Right atrium auricular region (tissue), 2 donors: ENCODE measurements at places on chromosomes 7 and 10.

- H3K36me3 ChIP-seq = peaks cover 34% of the 10 kb centered on the region
- H3K4me3 ChIP-seq = no peak overlapping the region
- no peak overlapping the region for H3K27ac ChIP-seq
- DNase-seq = no peak
- no peaks in the 10 kb centered on the region for H3K4me1 ChIP-seq
Measured at GRCh38 chr7:149866779-149867447, 6.9 kb upstream of the ATP6V0E2 start.

- no peak for DNase-seq
- H3K4me3 ChIP-seq = no peak overlapping the region
- H3K4me1 ChIP-seq = no peaks in the 10 kb centered on the region
- H3K36me3 ChIP-seq = no peaks in the 10 kb centered on the region
Measured at GRCh38 chr10:15395935-15396334, 24.8 kb upstream of the FAM171A1 start.

DNA sequence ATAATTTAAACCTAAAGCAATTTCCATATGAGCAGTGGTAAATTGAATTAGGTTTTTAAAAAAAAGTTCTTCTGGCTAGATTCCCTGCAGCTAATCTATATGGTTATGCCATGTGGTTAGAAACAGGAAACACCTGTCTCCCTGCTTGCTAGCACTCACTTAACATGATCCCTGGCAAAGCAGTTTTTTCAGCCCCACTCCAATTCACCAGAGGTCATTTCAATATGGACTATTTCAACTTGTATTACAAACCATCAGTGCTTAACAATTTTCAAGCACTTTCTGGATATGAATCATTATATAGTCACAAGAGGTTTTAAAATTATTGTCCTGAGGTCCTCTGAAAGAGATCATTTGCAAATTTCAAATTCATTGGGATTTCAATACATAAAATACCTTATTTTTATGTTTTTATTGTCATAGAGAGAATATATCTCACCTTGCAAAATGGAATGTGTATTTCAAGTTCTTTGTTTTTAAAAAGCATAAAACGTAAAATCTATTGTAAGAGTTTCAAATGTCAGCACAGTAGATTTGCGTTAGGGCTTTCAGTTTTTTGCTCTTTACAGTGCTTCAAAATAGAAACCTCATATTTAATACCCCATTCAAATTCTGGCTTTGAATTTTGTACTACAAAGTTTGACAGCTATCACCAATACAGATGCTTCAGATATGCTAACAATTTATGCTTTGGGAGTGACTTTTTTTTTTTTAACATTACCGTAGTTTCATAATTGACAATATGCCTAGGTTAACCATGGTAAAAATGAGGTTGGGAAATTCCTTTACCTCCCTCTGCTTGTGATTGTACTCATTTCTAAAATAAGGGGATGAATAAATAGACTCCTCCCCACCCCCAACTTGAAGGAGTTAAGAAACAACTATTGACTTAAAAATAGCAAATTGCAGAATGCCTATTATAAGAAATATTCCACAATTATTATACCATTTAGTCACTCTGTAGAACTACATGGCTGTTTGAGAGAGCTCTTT, 117.5 kb upstream of the HGF start:
- no peak overlapping the region for H3K27ac ChIP-seq
- DNase-seq = no peak
- no peak overlapping the region for H3K4me3 ChIP-seq
- H3K27me3 ChIP-seq = no peaks in the 10 kb centered on the region

DNA sequence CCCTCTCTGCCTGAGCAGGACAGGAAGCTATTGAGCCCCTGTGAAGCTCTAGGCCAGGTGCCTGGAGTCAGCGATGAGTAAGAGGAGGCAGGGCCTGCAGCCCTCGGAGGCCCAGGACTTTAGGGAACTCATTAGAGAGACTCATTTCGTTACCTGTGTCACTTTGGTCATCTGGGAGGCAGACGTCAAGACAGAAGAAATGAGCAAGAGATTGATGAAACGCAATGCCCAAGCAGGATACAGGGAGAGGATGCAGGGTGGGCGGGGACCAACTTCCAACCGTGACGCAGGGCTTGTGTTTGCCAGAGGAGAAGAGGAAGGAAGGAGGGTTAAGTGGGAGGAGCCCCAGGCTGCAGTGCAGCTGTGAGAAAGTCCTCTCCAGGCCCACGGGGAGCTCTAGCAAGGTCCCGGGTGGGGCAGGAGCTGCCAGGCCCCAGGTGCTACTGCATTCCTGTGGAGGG, 26.4 kb upstream of the GNA12 start:
- H3K27me3 ChIP-seq = no peaks in the 10 kb centered on the region
- no peaks in the 10 kb centered on the region for H3K36me3 ChIP-seq
- H3K4me3 ChIP-seq = peak overlapping the region; percentile 3
- peak; percentile 83 for DNase-seq

GRCh38 chr10:67629461-67629971, 66.5 kb downstream of the CTNNA3 start:
- no peaks in the 10 kb centered on the region for H3K36me3 ChIP-seq
- no peak overlapping the region for H3K4me3 ChIP-seq
- H3K27ac ChIP-seq = no peak overlapping the region
- no peak for DNase-seq

- no peaks in the 10 kb centered on the region for H3K4me1 ChIP-seq
- H3K36me3 ChIP-seq = no peaks in the 10 kb centered on the region
- no peak overlapping the region for H3K4me3 ChIP-seq
- no peak for DNase-seq
Measured at GRCh38 chr10:56028298-56029132, 332.5 kb downstream of the ZWINT start.

DNA sequence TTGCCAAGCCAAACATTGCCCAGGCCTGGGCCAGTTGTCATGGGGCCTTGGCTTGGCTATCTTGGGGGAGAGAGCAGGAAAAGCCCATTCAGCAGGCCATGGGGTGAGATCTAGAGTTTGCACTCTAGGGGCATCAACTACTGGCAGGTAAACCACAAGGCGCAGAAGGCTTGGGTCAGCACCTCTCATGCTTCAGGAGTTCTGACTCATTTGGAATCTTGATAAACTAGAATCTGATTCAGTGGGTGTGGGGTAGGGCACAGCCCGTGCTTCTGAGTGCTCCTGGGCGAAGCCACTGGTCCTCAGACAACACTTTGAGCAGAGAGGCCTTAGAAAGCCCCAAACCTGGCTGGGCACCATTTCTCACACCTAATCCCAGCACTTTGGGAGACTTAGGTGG, 81.1 kb downstream of the RGS10 start:
- no peak for DNase-seq
- H3K27me3 ChIP-seq = no peaks in the 10 kb centered on the region
- H3K4me1 ChIP-seq = no peaks in the 10 kb centered on the region
- H3K36me3 ChIP-seq = no peaks in the 10 kb centered on the region
- H3K27ac ChIP-seq = no peak overlapping the region
- H3K4me3 ChIP-seq = no peak overlapping the region

DNA sequence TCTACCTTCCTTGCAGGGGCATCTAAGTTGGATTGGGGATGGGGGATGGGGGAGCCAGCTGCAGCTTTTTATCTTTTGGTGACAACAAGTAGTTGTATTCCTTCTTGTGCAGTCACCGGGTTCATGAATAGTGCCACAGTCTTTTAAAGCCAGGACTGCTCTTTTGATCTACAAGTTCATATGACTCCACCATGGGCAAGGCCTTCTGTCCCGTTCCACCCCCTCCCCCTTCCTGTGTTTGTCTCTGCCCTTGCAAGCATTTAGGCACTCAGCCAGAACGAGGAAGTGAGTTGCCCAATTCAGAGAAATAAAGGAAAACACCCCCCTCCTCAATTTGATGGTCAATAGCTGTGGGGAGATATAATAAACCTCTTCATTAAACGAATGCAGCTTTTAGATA, 44.8 kb upstream of the EGR2 start:
- no peak overlapping the region for H3K4me3 ChIP-seq
- H3K36me3 ChIP-seq = no peaks in the 10 kb centered on the region
- DNase-seq = no peak
- H3K27me3 ChIP-seq = no peaks in the 10 kb centered on the region
- no peaks in the 10 kb centered on the region for H3K4me1 ChIP-seq
- no peak overlapping the region for H3K27ac ChIP-seq

GRCh38 chr7:120864141-120864900, 6.4 kb upstream of the TSPAN12 start:
- no peak overlapping the region for H3K27ac ChIP-seq
- no peaks in the 10 kb centered on the region for H3K4me1 ChIP-seq
- no peak for DNase-seq
- H3K36me3 ChIP-seq = no peaks in the 10 kb centered on the region
- no peak overlapping the region for H3K4me3 ChIP-seq
- H3K27me3 ChIP-seq = no peaks in the 10 kb centered on the region

DNA sequence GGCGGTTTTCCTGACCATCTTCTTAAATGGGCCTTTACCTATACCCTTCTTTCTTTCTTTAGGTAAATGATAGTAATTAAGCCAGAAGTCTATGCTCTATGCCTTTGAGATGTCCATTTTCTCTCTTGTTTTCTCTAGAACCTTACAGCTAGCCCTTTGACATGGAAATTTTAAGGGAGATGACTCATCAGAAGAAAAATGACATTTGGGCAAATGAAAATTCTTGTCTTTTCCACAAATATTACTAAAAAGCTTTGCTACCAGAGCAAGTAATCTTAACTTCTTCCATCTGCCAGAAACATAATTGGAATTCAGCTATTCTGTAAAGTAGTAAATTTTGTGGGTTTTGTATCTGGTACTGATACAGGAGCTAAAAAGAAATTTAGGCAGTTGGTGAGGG, 59.5 kb downstream of the CCDC3 start:
- DNase-seq = no peak
- no peak overlapping the region for H3K4me3 ChIP-seq
- no peak overlapping the region for H3K27ac ChIP-seq
- no peaks in the 10 kb centered on the region for H3K27me3 ChIP-seq

GRCh38 chr7:153641199-153641598, 411.0 kb upstream of the DPP6 start:
- H3K27me3 ChIP-seq = no peaks in the 10 kb centered on the region
- H3K4me3 ChIP-seq = no peak overlapping the region
- H3K4me1 ChIP-seq = no peaks in the 10 kb centered on the region
- DNase-seq = no peak
- H3K36me3 ChIP-seq = no peaks in the 10 kb centered on the region
- H3K27ac ChIP-seq = no peak overlapping the region

DNA sequence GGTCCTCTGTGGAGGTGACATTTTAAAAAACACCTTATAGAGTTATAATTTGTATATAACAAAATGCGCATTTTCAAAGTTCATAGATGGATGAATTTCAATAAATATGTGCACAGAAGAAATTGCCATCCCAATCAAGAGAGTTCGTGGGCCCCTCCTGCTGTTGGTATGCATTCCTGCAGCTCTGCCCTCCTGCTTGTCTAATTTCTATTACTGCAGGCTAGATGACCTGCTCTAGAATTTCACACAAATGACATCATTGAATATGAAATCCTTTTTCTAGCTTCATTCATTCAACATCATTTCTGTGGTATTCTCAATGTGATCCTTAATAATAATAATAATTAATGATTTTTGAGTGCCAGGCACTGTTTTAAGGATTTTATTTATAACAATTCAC, 348.2 kb downstream of the SDK1 start:
- no peaks in the 10 kb centered on the region for H3K4me1 ChIP-seq
- no peak for DNase-seq
- H3K27me3 ChIP-seq = no peaks in the 10 kb centered on the region

GRCh38 chr7:144955422-144955821, 119.6 kb upstream of the TPK1 start:
- no peak overlapping the region for H3K4me3 ChIP-seq
- H3K36me3 ChIP-seq = no peaks in the 10 kb centered on the region
- no peaks in the 10 kb centered on the region for H3K4me1 ChIP-seq
- DNase-seq = no peak
- no peaks in the 10 kb centered on the region for H3K27me3 ChIP-seq

DNA sequence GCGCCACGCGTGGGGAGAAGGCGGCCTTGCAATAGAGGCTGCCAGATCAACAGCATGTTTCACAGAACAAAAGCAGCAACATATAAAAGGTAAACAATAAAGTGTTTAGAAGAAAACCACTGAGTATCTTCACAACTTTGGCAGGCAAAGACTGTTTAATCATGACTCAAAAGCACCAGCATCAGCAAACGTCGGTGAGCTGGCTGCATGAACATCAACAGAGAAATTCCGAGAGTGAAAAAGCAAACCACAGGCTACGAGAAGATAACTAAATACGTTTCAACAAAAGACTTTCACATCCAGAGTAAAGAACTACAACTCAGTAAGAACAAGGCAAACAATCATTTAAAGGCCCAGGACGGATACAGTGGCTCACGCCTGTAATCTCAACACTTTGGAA, 172.0 kb downstream of the MAD1L1 start:
- peaks cover 7% of the 10 kb centered on the region for H3K4me1 ChIP-seq
- H3K27me3 ChIP-seq = no peaks in the 10 kb centered on the region
- no peaks in the 10 kb centered on the region for H3K36me3 ChIP-seq
- H3K4me3 ChIP-seq = no peak overlapping the region
- no peak overlapping the region for H3K27ac ChIP-seq

GRCh38 chr10:88254091-88254490, 329.0 kb downstream of the RNLS start:
- H3K36me3 ChIP-seq = no peaks in the 10 kb centered on the region
- H3K4me3 ChIP-seq = no peak overlapping the region
- no peaks in the 10 kb centered on the region for H3K4me1 ChIP-seq
- no peaks in the 10 kb centered on the region for H3K27me3 ChIP-seq
- peak overlapping the region; percentile 4 for H3K27ac ChIP-seq
- DNase-seq = no peak

DNA sequence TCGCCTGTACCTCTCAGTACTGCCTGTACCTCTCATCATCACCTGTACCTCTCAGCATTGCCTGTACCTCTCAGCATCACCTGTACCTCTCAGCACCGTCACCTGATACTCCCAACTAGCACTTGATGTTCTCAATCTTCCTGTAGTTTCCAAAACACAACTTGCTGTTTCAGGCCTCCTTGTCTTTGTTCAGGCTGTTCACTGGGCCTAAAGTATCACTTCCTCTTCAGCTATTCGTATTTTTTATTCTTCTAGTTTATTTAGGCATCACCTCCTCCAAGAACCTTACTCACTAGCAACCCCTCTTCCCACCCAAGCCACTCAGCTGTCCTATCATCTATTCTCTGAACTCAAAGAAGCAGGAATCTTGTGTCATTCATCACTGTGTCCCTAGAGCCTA, 24.1 kb downstream of the OR6B1 start:
- DNase-seq = no peak
- H3K27ac ChIP-seq = no peak overlapping the region
- H3K4me3 ChIP-seq = no peak overlapping the region
- H3K4me1 ChIP-seq = no peaks in the 10 kb centered on the region
- H3K36me3 ChIP-seq = no peaks in the 10 kb centered on the region
- no peaks in the 10 kb centered on the region for H3K27me3 ChIP-seq
